Iris pigment epithelial cell (primary cell): ENCODE measurements at places on chromosomes 1 and 21.

DNA sequence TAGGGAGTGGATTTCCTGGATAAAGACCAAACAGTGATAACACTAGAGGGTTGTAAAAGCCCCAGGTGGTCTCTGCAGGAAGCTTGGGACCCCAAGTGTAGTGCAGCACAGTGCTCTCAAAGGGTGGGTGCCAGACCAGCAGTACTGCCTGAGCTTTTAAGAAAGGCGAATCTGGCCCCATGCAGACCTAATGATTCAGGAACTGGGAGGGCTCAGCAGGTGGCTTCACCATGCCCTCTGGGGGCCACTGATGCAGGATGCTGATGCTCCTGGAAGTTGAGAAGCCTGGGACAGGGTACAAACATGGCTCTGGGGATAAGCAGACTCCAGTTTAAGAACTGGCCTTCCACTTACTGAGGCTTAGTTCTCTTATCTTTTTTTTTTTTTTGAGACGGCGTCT lies 29.1 kb upstream of the NEK2 start:
- DNase-seq = no peak

GRCh38 chr1:83055391-83056170 lies 943.4 kb downstream of the TTLL7 start:
- DNase-seq = no peak

DNA sequence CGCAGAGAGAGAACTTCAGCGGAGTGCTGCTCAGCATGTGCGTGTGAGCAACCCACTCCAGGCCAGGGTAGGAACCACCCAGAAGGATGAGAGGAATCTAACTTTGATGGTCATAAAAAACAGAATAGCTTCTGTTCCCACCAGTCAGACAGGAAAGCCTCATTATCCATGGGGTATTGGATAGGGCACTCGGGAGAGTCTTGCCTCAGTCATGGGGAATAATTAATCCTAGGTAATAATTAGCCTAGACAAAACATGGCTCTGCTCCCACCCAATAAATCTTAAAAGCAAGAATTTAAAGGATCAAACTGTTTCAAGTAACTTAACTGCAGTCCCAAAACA lies 35.3 kb downstream of the LDLRAD1 start:
- DNase-seq = no peak

DNA sequence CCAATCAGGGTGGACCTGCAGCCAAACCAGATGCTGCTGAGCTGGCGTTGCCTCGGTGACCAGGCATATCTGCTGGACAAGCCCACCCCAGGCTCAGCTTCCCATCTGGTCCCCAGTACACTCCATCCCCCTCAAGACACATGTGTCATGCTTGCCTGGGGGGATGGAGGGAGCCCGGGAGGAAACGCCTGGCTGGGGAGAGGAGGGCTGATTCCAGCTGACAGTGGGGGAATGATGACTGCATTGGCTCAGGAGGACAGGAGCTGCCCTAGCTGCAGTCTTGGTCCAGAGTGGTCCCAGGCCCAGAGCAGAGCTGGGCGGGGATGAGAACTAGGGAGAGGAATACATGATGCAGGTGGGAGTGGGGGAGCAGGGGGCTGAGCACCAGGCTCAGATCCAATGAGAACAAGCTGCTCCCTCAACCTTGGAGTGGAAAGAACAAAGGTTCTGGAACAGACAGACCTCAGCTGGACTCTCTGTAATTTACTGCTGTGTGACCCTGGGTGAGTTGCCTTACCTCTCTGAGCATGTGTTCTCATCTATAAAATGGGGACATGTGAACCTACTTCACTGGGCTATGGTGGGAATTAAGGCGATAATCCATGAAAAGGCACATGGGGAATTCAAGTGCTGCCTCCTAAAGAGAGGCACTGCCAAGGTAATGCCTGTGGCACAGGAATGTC lies 23.1 kb upstream of the ECE1 start:
- DNase-seq = peak; percentile 40

DNA sequence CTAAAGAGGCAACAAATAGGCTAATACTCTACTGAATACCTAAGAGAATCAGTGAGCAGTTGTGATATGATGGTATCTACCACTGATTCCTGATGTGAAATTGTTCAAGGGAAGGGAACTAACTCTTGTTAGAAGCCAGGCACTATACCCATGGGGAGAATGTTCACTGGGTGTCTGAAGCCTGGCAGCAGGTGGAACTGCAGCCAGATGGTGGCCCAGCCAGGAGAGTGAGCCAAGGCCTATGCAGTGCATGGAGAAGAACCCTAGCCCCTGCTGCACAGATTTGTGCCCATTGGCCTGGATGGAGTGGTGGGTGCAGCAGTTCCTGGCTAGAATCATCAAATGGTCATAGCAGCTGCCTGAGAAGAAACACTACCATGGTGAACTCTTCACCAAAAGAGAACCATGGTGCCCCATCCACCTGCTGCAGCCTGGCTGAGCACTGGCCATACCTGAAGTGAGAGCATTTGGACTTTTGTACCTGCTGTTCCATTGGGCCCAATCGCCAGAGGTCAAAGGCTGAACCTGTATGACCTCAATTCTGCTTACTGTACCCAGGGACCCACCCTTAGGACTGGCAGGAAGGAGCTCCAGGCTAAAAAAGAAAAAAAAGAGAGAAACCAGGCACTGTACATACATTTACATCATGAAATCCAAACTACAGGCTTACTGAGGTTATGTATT lies 118.8 kb upstream of the IVNS1ABP start:
- no peak for DNase-seq

DNA sequence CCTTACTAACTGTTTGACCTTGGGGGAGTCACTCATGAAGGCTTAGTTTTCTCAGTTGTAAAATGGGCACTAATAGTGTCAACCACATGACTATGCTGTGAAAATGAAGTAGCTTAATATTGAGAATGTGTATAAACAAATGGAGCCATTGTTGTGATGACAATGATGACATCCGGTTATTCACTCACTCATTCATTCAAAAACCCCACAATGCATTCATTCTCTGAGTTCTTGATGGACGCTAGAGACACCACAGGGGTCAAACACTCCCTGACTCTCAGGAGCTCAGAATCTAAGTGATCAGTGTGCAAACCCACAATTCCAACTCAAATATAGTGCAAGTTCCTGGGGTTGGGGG lies 138.9 kb downstream of the FOXD2 start:
- DNase-seq = no peak

DNA sequence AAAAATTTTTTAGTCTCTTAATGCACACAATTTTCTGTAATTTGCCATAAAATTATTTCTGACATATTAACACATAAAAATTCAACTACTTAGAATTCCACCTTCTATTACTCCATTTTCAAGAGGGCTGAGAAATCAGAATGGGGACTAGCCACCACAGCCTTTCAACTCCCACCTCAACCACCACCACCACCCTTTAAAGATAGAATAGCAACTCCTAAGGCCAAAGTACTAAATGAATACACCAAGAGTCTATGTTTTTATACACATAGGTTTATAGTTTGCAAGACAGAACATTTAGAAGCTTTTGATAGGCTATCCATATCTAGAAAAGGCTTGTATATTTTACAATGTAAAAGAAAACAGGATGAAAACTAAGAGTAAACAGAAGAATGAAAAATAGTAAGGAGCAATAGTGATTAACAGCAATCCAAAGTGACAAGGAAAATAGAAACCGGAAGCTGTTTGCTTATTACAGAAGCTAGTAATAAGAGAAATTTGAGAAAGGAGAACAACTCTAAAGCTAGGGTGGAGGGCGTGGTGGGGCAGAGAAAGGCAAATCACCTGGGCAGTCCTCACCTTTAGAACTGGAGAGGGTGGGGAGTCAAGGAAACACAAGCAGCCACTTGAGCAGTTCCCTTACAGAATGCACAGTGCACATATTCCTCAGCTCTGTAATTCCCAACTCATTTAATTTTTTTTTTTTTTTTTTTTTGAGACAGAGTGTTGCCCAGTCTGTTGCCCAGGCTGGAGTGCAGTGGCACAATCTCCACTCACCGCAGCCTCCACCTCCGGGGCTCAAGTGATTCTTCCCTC lies 27.7 kb downstream of the EPS15 start:
- no peak for DNase-seq

- DNase-seq = no peak
These were observed 1.9 kb downstream of the PRDM16 start for GRCh38 chr1:3070644-3071564.
